ENCODE measurements at places on chromosomes 1 and 21. TPM values are rescaled to one million over a fixed set of nuclear protein-coding genes. Genes with fewer than 3 reads are reported as not detected.
A peak's percentile ranks its signal among the peaks of the same experiment; 100 is the strongest.

SERTAD4 gene
- polyA plus RNA-seq: 0.95 TPM

GRCh38 chr1:31663622-31664452 is 19.2 kb upstream of the PEF1 start:
- peak; percentile 50 for DNase-seq

DNA sequence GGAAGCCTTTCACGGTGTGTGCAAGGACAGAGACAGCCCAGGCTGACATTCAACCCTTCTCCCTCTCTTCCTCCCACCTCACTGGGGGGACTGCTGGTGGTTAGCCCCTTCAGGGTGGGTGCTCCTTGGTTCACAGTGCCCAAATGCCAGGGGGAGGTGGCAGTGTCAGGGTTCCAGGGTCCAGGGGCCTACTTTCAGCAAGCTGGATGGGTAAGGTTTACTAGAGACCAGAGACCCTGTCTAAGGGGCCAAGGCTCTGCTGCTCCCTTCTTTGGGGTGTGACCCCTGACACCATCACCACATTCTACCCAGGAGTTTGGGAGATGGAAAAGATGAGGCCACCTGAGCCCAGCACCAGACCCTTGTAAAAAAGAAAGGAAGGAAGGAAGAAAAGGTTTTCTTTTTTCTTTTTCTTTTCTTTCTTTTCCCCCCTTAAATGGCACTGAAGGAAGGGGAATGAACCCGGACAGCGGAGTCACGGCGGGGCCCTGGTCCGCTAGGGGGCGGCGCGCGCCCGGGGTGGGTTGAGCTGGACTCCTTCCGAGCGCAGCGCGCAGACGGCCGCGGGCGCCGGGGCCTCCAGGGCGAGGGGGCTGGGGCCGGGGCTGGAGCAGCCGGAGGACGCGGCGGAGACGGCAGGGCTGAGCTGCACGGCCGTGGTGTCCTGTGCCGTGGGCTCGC is 18.8 kb downstream of the KNCN start:
- peak; percentile 84 for DNase-seq

DNA sequence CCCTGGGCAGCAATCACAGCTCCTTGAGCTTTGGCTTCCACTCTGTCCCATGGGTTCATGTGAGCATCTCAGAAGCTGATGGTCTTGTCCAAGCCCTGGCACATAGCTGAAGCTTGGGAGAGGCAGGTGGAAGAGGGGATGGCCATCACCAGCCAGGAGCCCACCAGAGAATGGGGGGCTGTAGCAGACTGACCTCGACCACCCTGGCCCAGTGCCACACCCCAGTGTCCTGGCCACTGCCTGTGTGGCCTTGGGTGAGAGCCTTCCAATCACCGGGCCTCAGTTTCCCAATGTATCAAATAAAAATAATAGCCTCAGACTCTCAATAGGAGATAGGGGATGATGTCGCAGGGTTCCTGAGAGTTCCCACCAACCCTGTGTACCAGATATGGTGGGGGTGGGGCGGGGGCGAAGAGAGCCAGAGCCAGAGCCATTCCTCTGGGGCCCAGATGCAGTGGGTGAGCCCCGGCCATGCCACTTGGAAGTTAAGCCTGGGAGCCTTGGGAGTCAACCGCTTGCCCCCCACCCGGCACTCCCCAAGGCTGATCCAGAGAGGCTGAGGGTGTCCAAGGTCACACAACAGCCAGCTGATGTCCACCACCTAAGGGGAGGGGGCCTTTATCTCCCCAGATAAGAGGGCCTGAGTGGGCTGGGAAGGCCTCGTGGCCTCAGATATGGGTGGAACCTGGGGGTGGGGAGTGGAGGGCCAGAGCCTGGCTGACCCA is 9.3 kb upstream of the EDN2 start:
- peak; percentile 42 for DNase-seq

DNA sequence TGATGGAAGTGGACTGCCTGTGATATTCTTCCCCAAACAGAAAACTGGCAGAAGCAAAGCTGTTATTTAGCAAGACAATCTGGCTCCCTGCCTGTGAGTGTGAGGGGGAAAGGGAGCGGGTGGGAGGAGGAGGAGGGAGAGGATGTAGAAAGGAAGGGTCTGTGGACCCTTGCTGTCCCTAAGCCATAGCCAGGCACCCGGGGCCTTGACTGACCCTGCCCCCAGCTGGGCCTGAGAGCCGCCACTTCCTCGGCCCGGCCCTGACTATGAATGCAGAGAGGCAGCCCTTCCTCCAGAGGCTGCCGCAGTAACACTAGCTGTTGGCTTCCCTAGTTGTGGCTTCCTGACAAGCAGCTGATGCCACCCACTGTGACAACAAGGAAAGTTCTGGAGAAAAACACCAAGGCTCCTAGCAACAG is 13.9 kb downstream of the PLA2G2F start:
- DNase-seq: no peak

GRCh38 chr1:28538286-28538685 is 14.6 kb upstream of the TRNAU1AP start:
- DNase-seq: no peak

ABCG1 gene
- 21.7 TPM for polyA plus RNA-seq

- no peak for DNase-seq
Observed at GRCh38 chr1:74729741-74730478, 2.9 kb downstream of the CRYZ start.

DNA sequence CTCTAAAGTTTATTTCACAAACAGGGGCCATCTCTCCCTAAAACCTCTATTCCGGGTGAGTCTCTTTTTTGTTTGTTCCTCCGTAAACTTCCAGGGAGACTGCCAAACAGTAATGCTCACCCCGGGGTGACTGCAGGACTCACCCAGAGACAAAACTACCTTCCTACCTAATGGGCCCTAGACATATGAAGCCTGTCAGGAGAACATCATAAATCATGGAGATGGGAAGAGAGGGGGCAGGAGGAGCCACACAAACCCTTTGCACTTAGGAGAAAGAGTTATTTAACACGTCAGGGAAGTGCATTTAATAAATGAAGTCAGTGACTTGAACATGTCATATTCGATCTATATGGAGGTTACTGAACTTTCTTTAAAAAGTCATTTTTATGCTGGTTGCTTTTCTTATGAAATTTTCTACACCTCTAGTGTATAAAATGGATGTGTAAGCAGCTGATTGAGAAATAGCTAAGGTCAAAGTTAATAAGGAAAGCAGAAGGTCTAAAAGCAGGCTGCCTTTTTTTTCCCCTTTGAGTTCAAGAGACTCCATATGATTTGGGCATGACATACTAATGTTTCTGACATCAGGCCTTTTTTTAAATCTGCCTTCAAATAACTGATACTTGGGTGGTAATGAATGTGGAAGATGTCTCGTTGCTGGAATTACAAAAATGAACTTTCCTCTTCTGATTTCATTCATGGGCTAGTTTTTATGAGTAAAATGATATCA is 286.9 kb upstream of the USP25 start:
- no peak for DNase-seq

GRCh38 chr1:30604801-30605440 is 118.5 kb downstream of the MATN1 start:
- DNase-seq: no peak

DNA sequence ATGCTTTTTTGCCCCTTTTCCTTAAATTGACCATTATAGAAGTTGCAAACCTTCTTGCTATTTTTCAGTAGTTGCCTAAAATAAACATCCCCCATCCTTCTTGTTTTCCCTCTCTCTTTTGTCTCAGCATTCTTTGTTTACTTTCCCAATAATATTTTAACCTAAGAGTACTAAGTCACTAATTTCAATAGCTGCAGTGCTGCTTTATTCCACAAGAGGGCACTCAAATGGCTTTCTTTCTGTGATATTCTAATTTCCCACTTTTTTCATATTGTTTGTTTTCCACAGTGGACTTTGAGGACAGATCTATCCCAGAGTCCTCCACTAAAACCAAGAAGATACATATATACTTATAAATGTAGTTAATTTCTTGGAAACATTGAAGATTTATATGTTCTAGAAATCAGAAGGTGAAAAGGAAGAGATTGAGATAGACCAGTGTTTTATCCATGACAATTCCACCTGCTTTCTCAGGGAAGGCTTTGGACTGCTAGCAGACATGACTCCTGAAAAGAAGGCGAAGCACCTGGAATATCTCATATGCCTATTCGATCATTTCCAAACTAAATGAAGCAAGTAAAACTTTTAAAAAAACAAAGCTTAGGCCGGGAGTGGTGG is 104.8 kb upstream of the GRIK1 start:
- DNase-seq: no peak

INKA2 gene
- 14.5 TPM for polyA plus RNA-seq

DNA sequence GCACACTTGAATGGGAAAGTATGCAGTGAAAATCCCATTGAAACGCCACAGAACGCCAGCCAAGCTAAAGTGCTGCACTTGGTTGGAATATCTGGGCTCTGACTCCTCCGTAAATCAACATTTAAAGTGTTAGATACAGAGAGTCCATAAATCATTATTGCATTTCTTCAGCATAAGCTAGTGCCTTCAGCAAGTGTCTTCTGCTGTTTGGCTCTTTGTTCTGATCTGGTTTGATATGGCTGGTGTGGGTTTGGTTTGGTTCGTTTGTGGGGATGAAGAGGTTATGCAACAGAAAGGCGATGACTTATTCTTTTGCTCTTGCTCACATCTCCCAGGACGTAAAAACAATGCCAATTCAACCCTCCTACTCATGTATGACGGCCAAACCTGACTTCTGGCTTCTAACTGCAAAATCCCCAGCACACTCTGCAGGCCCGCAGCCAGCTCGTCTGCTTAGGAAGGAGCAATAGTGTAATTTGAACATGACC is 121.8 kb upstream of the ERG start:
- DNase-seq: peak; percentile 38

FMN2 gene
- not detected for polyA plus RNA-seq

DNA sequence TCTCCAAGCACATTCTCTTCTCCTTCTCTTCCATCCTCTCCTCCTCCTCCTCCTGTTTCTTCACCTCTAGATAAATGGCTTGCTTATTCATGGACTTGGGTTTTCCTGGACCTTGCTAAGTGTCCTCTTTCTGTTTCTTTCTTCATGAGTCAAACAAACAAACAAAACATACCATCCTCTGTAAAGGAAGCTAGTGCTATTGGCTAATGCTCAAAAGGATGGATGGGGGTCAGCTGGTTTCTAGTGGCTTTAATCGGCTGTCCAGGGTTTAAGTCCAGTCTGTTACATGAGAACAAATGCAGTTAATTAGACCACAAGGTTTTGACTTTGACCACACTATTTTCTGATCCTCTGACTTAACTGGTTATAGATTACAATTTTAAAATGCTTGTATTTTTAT is 83.8 kb upstream of the TSPAN2 start:
- DNase-seq: no peak

DNA sequence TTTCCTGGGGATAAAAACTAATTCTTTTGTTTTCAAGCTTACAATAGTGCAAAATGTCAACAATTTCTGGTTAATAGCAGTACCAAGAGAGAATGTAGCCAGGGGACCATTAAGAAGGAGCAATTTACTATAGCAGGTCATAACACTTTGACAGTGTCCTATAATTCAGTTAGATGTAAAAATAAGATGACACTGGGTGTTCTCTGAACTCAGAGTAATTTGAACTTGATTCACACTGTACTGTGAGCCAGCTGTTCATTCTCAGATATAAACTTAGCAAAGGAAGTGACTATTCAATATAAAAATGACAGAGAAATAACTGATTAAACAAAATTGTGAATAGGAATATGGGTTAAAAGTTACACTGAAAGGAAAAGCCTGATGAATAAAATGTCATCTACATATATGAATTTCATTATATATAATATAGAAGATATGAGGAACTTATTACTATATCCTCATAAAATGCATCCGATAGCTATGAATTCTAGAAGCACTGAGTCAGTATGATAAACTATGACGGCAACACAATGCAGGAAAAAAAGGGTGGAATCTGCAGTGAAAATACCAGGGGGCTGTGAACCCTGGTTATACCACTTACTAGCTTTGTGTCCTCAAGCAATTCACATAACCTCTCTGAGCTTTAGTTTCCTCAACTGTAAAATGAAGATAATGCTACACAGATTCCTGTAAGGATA is 135.9 kb downstream of the ACBD6 start:
- no peak for DNase-seq

- no peak for DNase-seq
Observed at GRCh38 chr1:98797506-98797905, 136.0 kb downstream of the SNX7 start.

GRCh38 chr21:41897047-41897669 is 18.0 kb upstream of the PRDM15 start:
- no peak for DNase-seq

DNA sequence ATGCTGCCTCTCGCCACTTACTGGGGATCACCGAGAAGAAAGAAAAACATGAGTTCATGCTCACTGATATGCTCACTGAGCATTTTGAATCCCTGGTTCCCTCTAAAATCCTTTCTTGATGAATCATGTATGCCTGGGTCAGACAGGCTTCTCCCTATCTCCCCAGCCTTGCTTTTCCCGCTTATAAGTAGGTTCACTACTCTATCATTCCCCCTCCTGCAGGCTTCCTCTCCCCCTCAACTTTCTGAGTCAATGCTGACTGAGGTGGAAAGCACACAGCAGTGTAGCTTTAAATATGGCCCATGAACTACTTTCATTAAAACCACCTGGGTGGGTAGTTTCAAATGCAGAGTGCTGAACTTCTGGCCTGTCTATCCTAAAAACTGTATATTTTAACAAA is 41.7 kb downstream of the FMO4 start:
- no peak for DNase-seq

ADAMTS4 gene
- polyA plus RNA-seq: 5.7 TPM

DNA sequence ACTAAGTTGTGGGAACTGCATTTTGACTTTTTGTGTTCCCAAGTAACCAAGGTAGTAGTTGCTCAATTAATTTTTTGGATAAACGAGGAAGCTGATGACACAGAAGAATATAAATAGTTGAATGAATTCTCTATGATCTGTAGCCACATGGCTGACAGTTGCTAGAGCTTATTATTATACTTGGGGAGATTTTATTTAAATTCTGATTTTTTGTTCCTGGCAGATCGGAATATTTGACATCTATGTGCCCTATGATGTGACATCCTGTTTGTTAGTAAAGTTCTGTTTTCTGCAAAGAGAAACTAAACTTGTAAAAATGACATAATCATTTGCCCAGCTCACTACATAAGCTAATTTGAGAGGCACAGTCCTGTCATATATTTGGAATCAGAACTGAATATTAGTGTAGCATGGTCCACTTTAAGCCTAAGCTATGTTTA is 9.7 kb upstream of the LYST start:
- no peak for DNase-seq

DNA sequence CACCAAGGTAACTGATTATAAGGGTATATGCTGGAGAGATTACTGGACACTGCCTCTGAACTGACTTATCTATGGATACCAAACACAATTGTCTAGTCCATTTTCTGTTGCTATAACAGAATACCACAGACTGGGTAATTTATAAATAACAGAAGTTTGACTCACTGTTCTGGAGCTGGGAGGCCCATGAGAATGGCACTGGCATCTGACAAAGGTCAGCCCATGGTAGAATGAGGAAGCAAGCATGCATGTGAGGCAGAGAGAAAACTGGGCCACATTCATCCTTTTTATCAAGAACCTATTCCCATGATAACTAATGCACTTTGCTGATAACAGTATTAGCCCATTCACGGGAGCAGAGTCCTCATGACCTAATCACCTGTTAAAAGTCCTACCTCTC is 37.4 kb downstream of the FCER1A start:
- DNase-seq: no peak

PLA2G2F gene
- polyA plus RNA-seq: not detected

All from heart left ventricle (tissue), 16 donors.